NCI-H748 treated with DMSO at 0.1 percent for 48 hours (cell line): ENCODE measurements at places on chromosomes 2 and 18.

GRCh38 chr2:188492751-188493150, 201.1 kb downstream of the GULP1 start:
- DNase-seq: no peak

DNA sequence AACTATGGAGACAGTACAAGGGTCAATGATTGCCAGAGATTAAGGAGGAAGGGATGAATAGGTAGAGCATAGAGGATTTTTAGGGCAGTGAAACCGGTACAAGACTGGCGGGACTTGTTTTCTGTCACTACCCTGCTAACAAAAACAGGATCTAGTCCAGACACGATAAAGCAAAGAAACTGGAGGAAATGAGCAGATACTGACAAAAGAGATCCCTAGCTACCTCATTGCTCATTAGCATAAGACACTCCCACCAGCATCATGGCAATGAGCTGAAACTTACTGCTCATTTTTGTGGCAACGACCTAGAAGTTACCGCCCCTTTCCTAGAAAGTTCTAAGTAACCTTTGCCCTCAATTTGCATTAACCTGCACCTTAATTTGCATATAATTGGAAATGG, 131.2 kb downstream of the ETAA1 start:
- DNase-seq: no peak

- no peak for DNase-seq
These were observed 325.2 kb downstream of the PDE11A start for GRCh38 chr2:177747384-177747783.

DNA sequence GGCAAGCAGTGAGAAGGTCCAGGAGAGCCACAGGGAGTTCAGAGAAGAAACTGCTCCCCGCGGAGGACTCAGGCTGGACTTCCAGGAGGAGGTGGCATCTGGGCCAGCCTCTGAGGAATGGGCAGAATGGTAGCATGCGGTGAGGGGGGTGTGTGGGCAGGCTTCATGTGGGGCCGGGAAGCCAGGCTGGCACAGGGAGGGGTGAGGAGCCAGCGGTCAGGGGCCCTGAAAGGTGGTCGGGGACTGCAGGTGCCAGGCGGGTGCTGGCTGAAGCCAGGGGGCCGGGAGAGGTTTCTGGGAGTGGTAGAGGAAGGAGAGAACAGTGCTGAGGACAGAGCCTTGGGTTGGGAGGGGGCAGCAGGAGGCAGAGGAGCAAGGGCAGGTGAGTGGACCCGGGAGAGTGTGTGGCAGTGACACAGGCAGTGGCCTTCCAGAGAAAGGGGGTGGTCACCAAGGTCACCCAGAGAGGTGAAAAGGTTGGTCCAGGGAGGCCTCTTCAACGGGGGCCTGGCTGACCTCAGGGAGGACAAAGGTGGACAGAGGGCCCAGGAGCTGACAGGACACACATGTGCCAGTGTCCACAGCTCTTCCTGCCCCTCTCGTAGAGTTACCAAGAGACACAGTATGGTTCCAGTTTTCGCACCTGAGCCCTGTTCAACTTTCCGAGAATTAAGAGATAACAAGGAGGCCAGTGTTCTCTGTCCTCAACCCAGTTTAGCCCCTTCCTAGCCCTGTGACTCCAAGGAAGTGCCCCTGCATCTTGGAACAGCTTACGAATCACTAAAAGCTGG, 101.2 kb upstream of the ASB18 start:
- no peak for DNase-seq

GRCh38 chr2:133486771-133487191, 81.5 kb downstream of the NCKAP5 start:
- no peak for DNase-seq

GRCh38 chr18:2716394-2717326, 61.1 kb downstream of the SMCHD1 start:
- DNase-seq: no peak

GRCh38 chr2:44487052-44487451, 125.3 kb downstream of the CAMKMT start:
- no peak for DNase-seq

GRCh38 chr2:88489181-88489580, 36.7 kb upstream of the FOXI3 start:
- DNase-seq: no peak

DNA sequence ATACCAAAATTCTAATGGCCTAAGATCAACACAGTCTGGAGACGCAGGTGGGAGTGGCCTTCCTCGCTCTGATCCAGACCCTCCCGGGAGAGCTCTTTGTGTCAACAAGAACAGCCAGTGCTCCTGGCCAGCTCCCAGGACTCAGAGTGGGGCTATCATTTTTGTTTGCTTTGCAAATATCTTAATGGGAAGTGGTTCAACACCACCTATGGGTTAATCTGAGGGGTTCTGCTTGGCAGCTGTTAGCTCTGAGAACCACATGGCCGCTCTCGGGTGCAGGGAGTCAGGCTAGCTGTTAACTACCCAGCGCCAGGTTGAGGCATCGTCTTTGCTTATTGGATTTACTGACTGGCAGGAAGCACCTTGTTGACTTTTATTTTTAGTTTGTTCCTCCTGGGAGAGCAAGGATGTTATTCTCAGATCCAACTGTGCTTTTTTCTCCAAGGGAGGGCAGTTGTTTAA, 184.8 kb upstream of the SP5 start:
- DNase-seq: peak; percentile 97

- no peak for DNase-seq
These were observed 13.6 kb downstream of the MRO start for GRCh38 chr18:50806208-50806616.

GRCh38 chr2:71362447-71362846, 30.9 kb downstream of the ZNF638 start:
- DNase-seq: no peak

DNA sequence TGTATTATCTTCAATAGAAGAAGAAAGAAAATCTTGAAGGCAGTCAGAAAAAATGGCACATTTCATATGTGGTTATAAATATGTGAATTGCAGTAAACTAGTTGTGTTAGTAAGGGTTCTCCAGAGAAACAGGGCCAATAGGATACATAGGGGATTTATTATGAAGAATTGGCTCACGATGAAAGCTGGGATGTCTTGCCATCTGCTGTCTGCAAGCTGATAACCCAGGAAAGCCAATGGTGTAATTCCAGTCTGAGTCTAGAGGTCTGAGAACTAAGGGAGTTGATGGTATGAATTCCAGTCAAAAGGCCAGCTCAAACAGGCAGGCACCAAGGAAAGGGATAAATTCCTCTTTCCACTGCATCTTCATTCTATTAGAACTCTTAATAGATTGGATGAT, 362.4 kb downstream of the KCNJ3 start:
- no peak for DNase-seq

- DNase-seq: no peak
These were observed 174.7 kb downstream of the MC4R start for GRCh38 chr18:60197671-60198462.

DNA sequence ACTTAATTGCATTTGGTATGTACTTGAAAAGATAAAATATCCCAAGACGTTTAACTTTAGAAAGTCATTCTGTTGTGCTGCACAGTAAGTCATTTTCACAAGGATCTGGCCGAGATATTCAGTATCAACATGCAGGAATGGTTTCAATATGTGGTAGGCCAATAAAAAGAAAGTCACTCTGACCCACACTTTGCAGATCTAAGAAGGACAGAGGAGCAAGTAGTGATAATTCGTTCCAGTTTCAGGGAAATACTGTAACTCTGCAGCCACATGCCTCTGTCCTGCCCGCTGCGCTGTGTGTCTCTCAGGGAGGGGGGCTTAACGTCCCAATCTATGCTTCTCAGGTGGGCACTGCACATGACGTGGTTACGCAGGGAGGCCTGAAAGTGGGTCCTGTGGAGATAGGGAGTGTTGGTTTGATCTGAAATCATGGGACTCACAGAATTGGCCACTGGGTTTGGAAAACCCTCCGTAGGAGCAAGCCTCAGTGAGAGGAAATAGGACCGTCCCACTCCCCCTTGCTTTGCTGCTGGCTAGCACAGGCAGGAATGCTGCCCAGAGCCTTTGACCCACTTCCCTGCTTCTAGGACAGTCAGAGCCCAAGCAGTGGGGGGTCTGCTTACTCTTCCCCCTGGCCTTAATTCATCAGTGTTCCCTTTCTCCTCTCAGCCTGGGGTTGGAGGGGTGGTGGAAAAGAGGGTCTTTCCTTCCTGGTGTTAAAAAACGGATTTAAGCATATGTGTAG, 314.7 kb upstream of the SPRED2 start:
- DNase-seq: no peak

GRCh38 chr2:96618596-96619283, 19.4 kb downstream of the KANSL3 start:
- DNase-seq: no peak

DNA sequence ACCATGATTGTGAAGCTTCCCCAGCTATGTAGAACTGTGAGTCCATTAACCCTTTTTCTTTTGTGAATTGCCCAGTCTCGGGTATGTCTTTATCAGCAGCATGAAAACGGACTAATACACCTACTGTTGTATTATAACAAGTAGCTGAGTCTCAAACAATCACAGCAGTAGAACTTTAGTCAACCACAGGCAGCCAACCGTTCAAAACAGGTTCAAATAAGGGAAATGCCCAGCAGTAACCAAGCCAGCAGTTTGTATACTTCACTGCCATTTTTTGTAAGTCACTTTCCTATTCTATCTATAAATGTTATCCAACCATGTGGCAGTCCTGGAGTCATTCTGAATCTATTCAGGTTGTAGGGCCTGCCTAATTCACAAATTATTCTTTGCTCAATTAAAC, 1560.6 kb upstream of the SLC39A10 start:
- no peak for DNase-seq

GRCh38 chr18:58788470-58788869, 76.2 kb upstream of the ZNF532 start:
- no peak for DNase-seq

DNA sequence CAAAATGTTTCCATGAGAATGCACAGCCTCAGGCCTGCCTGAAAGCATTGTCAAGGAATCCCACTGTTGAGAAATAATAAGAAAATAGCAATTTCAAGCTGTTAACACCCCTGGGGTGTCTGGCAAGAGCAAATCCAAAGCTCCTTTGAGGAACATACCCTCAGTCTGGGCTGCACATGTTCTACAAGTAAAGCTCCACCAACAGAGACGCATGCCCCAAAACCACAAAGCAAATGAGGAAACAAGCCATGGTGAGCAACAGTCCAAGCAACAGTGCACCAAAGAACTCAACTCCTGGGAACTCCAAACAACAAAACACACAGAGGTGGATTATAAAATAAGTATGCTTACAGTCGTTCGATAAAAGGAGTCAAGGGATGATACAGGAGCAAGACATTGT, 40.3 kb downstream of the CYP27C1 start:
- DNase-seq: no peak
